ENCODE measurements at places on chromosomes 1 and 21. TPM values are rescaled to one million over a fixed set of nuclear protein-coding genes. Genes with fewer than 3 reads are reported as not detected.

GRCh38 chr1:94399453-94399852, 18.7 kb upstream of the ABCD3 start:
- no peaks in the 10 kb centered on the region for H3K27me3 ChIP-seq
- no peaks in the 10 kb centered on the region for H3K4me1 ChIP-seq
- H3K27ac ChIP-seq, result no peak overlapping the region

DNA sequence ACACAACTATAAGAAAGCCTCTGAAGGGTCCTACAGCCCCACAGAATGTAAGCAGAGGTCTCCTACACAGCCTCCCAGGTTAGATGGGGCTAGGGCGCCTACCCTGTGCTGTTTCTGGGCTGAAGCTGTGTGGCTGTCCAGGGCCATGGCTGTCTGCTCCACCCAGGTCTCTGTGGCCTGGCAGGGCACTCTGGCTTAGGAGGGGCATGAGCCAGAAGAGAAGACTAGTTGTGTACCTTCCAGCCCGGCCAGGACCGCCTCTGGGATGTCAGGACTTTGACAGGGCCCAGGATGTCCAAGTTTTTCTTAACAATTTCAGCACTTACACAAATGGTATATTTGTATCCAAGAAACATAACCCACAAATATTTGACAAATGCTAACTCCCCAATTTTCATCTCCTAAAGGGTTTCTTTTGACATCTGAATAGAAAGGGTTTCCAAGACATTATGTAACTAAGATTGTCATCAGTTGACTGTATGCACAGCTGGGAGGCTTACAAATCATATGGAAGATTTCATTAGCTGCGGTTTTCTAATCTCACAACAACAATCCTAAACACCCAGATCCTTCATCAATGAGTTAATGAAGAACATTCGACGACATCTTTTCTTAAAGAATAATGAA, 80.5 kb downstream of the HSF2BP start:
- no peak for DNase-seq
- no peaks in the 10 kb centered on the region for H3K36me3 ChIP-seq
- no peak overlapping the region for H3K27ac ChIP-seq
- H3K4me1 ChIP-seq, result no peaks in the 10 kb centered on the region
- H3K4me3 ChIP-seq, result no peak overlapping the region

- no peak overlapping the region for H3K27ac ChIP-seq
- H3K4me1 ChIP-seq, result no peaks in the 10 kb centered on the region
- DNase-seq, result no peak
- no peaks in the 10 kb centered on the region for H3K27me3 ChIP-seq
- H3K4me3 ChIP-seq, result no peak overlapping the region
Measured at GRCh38 chr1:218620956-218621355, 275.8 kb downstream of the TGFB2 start.

DNA sequence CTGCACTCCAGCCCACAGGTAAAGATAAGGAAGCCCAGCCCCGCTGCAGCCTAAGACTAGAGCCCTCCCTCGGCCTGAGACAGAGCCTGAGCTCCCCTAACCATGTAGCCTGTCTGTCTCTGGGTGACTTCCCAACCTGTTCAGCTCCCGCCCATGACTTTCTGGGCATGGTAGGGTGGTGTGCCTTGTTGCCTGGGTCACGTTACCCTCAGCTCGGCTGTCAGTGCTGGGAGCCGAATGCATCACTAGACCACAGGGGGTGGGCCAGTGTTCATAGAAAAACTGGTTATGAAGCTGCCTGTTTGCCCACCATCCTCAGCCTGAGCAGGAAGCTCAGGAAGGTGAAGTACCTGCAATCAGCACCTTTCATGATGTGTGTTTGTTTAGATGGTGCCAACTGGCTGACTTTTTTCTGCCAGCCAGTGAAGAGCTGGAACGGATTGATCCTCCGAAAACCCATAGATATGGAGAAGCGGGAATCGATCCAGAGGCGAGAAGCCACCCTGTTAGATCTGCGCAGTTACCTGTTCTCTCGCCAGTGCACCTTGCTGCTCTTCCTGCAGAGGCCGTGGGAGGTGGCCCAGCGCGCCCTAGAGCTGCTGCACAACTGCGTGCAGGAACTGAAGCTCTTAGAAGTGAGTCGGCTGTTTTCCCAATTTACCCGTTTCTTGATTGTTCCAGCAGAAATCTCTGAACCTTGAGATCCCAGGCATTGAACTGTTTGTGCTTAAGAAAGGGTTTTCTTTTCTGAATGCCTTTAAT, 43.9 kb upstream of the PWP2 start:
- no peaks in the 10 kb centered on the region for H3K27me3 ChIP-seq
- H3K4me3 ChIP-seq, result no peak overlapping the region
- peaks cover 6% of the 10 kb centered on the region for H3K4me1 ChIP-seq

Gene AMY1B
- not detected for total RNA-seq

DNA sequence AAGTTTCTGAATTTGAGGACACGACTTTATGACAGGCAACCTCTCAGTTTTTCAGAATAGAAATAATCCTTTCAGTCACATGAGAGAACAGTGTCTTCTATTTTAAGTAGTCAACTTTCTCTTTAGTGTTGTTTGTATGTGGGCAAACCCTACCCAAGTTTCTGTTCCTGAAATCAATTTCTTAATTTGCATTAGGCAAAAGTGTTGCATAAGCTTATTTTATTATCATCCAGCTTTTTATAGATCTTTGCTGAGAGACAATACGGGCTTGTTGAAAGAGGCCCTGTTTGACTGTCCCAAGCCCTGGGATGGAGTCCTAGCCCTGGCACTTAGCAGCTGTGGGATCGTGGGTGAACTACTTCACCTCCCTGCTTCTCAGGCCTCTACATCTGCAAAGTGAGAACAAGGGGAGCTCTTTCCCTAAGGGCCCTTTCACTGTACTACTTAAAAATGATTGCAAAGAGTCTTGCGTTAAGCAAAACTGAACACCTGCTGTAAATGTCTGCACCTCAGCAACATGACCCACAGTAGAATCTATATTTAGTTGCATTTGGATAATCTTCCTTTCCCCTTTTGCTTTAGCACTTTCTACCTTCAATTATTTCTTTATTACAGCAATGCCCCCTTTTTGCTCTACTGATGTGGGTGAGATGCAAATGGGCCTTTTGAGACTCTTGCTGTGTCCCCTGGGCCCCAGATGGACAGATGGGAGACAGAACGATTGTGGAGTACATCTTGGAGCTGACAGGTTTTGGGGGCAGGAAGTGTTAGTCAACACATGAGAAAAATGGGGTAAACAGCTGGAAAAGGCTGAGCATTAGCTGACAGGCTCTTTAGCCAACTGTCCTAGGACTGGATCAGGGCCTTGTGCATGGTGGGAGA, 41.0 kb upstream of the SCAF4 start:
- DNase-seq, result no peak
- no peak overlapping the region for H3K27ac ChIP-seq
- no peaks in the 10 kb centered on the region for H3K4me1 ChIP-seq
- H3K36me3 ChIP-seq, result no peaks in the 10 kb centered on the region

- no peaks in the 10 kb centered on the region for H3K36me3 ChIP-seq
- no peak for DNase-seq
- H3K27me3 ChIP-seq, result no peaks in the 10 kb centered on the region
- no peak overlapping the region for H3K27ac ChIP-seq
- peaks cover 2% of the 10 kb centered on the region for H3K4me1 ChIP-seq
Measured at GRCh38 chr1:242712248-242712647, 187.8 kb upstream of the PLD5 start.

Gene PEAR1
- total RNA-seq, result 13.8 TPM

DNA sequence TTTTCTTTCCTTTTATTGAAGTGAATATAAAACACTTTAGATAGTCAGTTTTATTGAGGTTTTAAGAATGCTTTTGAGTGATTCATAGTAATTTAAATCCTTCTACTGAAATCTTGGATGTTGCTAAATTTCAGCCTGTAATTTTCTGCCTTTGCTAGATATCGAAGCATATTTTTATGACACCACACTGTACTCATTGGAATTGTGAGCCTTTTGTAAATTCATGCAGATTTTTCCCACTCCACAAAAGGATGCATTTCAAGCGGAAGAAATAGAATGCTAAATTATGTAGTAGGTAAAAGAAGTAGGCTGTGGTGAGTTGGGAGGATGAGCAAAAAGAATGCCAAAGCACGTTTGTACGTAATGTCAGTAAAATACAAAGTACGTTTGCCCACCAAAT, 13.8 kb downstream of the SNX7 start:
- H3K36me3 ChIP-seq, result no peaks in the 10 kb centered on the region
- no peaks in the 10 kb centered on the region for H3K27me3 ChIP-seq
- no peak for DNase-seq
- H3K4me3 ChIP-seq, result no peak overlapping the region
- no peak overlapping the region for H3K27ac ChIP-seq
- peaks cover 7% of the 10 kb centered on the region for H3K4me1 ChIP-seq

DNA sequence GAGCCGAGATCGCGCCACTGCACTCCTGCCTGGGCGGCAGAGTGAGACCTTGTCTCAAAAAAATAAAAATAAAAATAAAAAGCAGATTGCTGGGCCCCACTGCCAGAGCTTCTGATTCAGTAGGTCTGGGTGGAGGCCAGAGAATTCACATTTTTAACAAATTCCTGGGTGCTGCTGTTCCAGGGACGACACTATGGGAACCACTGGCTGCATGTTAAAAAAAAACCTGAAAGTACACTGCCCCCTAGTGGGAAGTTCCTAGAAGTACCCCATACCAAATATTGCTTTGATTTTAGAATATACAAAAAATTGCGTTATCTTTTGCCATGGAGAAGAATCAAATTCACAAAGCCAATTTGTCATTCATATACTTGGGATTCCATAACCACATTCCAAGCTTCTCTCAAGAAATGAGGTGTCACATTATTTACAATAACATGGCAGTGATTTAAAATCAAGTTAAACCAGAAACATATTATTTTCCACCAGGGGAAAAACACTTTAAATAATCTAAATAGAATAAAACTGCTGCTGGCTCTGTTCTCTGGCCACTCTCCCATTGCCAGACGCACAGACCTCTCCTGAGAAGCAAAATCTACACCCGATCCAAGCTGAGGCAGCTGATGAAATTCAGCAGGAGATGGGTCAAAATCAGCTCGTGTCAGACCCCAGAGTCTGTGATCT, 27.4 kb downstream of the SYF2 start:
- H3K27ac ChIP-seq, result no peak overlapping the region
- no peaks in the 10 kb centered on the region for H3K36me3 ChIP-seq
- no peaks in the 10 kb centered on the region for H3K27me3 ChIP-seq
- DNase-seq, result no peak

All from testis (tissue), 5 donors.